Myometrial cell (primary cell): ENCODE measurements at places on chromosomes 2 and 18. TPM values are rescaled to one million over a fixed set of nuclear protein-coding genes. Genes with fewer than 3 reads are reported as not detected.

The MMADHC gene
- total RNA-seq: 169 and 184 TPM in 2 replicates

The C2orf66 gene
- not detected in 2 replicates for total RNA-seq

The ANKRD30BL gene
- not detected in 2 replicates for total RNA-seq

The HOXD9 gene
- total RNA-seq: 3.2 and 5.8 TPM in 2 replicates

The HIBCH gene
- 10.5 and 30.8 TPM in 2 replicates for total RNA-seq

The PSD4 gene
- total RNA-seq: 3.2 and 4.6 TPM in 2 replicates
